ENCODE measurements at places on chromosomes 16 and 17.

DNA sequence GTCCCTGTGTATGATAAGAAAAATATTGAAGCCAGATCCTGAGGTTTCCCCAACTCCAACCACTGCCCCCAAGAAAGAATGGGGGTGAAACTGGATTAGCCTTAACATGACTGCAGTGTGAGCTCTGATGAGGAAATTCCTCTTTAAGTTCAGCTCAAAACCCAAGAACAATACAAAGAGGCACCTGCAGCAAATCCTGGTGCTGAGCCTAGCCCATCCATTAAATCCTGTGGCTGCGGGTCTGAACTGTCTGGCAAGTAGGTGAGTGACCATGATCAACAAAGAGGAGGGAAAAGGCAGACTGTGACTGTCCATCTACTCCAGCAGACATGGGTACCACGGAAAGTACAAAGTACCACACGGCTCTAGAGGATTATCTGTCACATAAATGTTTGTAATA lies 64.2 kb downstream of the CREBBP start:
- DNase-seq, result no peak

DNA sequence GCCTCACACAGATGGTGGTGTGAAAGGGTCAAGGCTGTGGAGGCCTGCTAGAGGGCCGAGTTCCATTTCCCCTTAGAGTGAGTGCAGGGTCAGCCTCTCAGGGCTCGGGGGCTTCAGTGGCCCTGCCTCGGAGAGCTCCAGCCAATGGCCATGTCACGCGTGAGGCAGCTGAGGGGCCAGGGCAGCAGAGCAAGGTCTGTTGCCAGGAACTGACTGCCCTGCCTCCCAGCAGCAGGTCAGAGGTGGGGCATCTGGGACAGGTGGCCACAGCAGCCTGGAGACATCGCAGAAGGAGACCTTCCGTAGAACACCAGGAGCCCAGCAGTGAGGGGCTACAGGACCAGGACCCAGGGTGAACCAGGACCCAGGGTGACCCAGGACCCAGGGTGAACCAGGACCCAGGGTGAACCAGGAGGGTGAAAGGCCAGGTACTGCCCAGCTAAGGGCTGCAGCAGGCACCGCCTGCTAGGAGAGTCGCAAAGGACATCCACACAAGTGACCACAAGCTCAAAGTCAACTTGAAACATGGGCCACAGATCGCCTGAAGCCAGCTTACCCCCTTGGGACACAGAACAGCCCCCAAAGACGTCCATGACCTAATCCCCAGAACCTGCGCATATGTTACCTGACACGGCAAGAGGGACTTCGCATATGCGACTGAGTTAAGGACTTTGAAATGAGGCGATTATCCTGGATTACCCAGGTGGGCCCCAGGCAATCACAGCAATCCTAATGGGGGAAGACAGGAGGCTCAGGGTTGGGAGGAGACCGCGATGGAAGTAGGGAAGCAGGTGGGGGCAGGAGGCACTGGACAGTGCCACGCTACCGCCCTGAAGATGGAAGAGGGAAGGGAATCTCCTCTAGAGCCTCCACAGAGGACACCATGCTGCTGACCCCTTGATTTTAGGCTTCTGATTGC lies 4.8 kb upstream of the MEAK7 start:
- no peak for DNase-seq

DNA sequence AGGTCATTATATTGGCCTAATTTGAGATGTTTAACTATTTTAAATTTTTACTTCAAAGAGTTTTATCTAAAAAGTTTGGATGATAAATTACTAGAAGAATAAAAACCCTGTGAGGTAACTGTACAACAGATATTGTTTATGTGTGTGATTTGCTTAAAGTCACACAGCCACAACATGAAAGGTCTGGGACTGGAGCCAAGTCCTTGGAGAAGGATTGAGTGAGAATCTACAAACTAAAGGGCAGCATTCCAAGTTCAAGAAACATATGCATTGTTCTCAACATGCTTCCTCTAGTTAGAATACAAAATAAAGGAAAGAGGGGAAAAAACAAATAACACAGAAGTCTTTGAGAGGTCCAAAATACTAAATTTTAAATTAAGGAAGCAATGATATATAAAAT lies 131.5 kb upstream of the MON1B start:
- no peak for DNase-seq

GRCh38 chr17:41434005-41434404 lies 6.8 kb downstream of the KRT38 start:
- no peak for DNase-seq

DNA sequence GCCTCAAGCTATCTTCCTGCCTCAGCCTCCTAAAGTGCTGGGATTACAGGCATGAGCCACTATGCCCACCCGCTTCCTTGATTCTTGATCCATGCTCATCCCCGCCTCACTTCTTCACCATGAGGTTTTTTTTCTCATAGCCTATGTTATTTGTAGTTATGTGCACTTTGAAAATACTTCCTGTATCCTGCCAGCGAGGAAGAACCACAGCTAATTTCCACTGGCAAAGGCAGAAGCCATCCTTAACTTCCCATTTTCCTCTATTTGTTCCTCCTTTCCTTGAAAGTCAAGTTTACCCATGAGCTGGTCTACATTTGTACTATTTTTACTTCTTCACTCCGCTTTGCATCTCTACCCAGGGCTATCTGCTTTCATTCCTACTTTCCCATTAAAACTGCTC lies 189.7 kb upstream of the ZFHX3 start:
- no peak for DNase-seq

DNA sequence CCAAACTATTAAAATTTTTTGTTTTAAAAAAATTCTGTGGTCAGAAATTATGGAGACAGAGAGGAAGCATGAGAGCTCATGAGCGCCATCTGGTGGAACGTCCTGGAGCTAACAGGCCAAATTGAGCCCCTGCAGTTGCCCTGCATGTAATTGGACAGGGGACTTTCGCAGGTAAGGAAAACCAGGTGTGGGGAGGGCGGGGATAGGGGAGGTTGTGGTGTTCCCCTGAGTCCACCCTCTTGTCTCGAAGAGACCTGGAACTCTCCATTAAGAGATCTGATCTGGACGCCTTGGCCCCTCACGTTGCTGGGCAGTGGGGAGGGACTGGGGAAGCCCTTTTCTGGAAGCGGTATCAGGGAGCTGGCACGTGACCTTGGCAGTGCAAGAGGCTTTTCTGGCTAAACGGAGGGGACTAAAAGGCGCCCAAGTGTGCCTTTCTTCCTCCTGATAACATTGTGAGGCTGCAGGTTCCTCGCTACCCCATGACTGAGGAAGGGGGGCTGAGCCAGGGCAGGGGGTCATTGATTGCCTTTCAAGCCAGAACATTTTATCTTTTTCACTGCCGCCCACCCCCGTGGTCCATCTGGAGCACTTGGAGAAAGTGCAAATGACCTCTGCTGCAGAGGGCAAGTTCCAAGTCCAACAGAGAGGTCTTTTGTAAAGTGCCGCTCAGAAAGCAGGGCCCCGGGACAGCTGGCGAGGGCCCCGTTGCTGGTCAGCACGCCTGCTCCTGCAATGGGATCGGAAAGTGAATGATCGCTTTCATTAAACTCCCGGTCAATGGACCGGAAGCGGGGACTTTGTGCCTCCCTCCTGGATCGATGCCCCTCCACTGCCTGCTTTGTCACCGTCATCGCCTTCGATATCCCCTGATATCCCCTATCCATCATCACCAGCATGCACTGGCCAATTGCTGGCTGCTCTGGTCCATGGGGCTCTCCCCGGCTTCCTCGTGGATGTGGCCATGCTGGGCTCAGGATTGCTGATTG lies 18.4 kb downstream of the PDILT start:
- peak; percentile 54 for DNase-seq

DNA sequence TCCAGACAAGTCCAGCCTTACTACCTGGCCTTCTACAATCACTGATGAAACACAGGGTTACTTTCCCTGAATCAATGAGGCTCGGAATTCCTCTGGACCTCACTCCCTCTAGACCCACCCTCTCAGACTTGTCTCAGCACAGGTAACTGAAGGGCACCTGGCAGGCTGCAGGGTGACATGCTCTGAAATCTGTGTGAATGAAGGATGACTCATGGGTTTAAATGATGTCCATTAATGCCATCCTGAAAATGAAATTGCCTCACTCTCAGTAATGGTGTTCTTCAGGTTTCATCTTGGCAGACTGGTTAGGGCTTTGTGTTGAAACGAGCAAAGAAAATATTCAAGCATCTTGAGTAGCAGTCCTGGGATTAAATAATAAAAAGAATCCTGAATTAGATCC lies 134.4 kb downstream of the MAF start:
- DNase-seq, result no peak

DNA sequence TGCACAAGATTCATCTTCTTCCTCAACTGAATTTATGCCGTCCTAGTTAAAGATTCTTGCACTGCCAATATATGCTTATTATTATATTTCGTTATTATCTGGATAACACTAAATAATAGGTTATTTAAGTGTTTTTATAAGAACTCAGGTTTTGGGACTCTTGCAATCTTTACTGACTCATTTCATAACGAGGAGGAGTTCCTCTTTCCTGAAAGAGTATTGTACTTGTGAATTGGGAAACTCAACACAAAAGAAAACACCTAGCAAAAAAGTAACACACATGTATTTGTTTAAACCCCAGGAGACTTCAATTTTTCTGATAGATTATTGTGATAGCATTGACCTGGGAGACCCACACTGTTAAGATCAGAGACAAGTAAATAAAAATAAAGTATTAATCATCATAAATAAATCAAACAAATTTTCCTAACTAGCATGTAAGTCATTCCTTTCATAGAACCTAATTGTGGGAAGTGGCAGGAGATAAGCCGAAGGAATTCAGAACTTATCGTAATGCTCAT lies 505.8 kb downstream of the KCNJ2 start:
- DNase-seq, result no peak

GRCh38 chr17:68205251-68205807 lies 42.5 kb upstream of the AMZ2 start:
- DNase-seq, result peak; percentile 94

GRCh38 chr16:88628512-88628974 lies 9.8 kb upstream of the IL17C start:
- no peak for DNase-seq

DNA sequence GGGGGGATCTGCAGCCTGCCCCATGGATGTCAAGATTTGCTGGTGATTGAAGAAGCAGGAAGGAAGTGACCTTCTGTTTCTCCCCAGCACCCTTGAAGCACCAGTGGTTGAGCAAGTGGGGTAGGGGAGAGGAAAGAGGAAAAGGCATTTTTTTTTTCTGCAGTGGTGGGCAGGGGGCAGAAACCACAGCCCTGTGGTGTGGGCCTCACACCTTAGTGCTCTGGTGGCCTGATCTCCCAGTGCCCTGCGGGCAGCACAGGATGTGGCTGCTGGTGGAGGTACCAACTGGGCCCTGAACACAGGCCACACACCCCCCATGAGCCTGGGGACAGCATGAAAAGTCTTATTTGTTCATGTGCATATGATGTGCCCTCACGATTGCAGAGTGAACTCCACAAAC lies 7.1 kb downstream of the ITGAD start:
- DNase-seq, result no peak

- DNase-seq, result no peak
These were observed 30.6 kb upstream of the SLC39A11 start for GRCh38 chr17:73122953-73123605.

GRCh38 chr16:71865173-71865863 lies 18.7 kb downstream of the ZNF821 start:
- DNase-seq, result no peak

- no peak for DNase-seq
These were observed 115.3 kb downstream of the SLC39A11 start for GRCh38 chr17:72976971-72977770.

DNA sequence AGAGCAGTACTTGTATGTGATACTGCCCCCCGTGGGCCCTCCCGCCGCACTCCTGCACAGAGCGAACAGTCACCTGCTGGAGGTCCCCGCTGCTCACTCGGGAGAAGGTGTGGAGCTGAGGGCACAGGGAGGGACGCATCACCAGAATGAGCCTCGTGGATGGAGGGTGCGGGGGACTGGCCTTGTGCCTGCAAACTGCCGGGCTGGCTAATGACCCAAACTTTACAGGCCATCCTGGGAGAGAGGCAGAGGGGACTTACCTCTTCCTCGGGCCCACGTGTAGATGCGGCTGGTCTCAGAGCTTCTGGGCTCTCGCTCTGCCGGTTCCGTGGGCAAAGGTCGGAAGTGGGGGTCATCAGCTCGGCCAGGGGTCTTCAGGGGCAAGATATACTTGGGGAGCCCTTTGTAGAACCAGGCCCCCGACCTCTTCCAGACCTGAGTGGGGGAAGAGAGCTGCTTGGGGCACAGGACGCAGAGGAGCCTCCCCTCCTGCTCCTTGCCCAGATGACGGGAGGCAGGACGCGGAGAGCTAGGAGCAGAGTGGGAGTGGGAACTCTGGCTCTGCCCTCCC lies 65.5 kb upstream of the DOC2B start:
- no peak for DNase-seq

GRCh38 chr16:66786551-66786950 lies 14.8 kb downstream of the TERB1 start:
- DNase-seq, result no peak

- no peak for DNase-seq
These were observed 34.4 kb downstream of the CDRT4 start for GRCh38 chr17:15432807-15433611.

- DNase-seq, result no peak
These were observed 482 bp downstream of the IRF8 start for GRCh38 chr16:85899444-85899843.

DNA sequence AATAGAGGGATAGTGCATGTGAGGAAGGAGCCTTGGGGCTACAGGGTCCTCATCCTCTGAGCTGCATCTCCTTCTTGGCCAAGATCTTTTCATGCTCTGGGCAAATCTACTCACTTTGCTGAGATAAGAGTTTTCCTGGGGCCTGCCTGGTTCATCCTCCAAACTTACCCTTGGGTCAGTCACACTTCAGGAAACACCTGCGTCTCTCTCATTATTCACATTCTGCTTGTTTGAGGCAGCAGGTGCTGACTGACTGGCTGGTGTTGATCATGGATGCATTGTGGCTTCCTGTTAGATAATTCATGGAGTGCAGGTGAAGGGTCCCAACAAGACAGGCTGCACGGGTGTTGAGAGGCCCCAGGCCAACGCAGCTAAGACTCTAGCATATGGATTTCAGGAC lies 162.6 kb downstream of the SALL1 start:
- no peak for DNase-seq

DNA sequence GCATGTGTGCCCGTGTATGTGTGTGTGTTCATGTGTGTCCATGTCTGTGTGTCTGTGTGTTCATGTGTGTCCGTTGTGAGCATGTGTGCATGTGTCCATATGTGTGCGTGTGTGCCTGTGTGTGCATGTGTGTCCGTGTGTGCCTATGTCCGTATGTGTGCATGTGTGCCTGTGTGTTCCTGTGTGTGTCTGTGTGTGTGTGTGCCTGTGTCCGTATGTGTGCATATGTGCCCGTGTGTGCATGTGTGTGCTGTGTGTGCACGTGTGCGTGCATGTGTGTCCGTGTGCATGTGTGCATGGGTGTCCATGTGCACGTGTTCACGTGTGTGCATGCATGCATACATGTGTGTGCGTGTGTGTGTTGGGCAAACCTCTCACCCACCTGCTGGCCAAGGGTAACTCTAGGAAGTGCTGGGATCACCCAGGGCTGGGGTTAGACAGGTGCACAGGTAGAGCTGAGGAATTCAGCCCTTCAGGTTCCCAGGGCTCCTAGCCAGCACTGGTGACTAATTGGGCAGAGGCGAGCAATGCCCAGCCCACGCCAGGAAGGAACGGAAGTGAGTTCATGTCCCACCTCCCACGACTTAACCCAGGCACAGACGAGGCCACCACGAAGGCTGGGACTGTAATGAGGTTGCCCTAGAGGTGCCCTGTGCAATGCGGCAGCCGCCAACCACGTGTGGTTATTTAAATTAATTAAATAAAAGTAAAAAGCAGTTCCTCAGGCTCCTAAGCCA lies 8.2 kb upstream of the CSNK1D start:
- peak; percentile 49 for DNase-seq

Data from stimulated activated CD4-positive, alpha-beta T cell treated with anti-CD3 and anti-CD28 coated beads, Interleukin-4, amount 100 ng/mL, for 4 hours (primary cell).